ENCODE measurements at places on chromosomes 5 and 9.

- DNase-seq = peak; percentile 63
Observed at GRCh38 chr9:111992523-111992922, 95.9 kb downstream of the UGCG start.

GRCh38 chr9:69122082-69122548, 52.0 kb upstream of the TJP2 start:
- DNase-seq = peak; percentile 66

DNA sequence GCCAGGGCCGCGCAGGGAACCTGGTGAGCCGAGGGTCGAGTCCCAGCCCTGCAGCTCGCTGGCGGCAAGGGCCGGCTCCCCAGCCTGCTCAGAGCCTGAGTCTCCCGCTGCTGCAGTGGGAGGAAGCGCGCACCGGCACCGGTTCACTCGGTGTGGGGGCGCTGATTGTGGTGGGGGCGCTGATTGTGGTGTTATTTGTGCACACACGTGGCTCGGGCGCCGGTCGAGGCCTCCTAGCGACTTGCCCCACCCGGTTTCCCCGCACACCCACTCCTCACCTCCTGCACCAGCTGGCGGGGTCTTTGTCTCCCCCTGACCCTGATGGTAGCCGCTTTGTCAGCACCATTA, 266.7 kb downstream of the NSG2 start:
- DNase-seq = no peak

- DNase-seq = peak; percentile 17
Observed at GRCh38 chr9:103789686-103790085, 304.4 kb upstream of the SMC2 start.

GRCh38 chr5:149110406-149110805, 30.9 kb upstream of the ABLIM3 start:
- DNase-seq = no peak

- no peak for DNase-seq
Observed at GRCh38 chr9:69585571-69585970, 86.6 kb downstream of the APBA1 start.

All from SW480 (cell line).